ENCODE measurements at places on chromosomes 12 and 14. TPM values are rescaled to one million over a fixed set of nuclear protein-coding genes. Genes with fewer than 3 reads are reported as not detected.

LRTM2 gene
- not detected for total RNA-seq

- no peak for DNase-seq
Observed at GRCh38 chr14:100784523-100785337, 41.2 kb upstream of the MEG3 start.

LTBP2 gene
- 493 TPM for total RNA-seq

GRCh38 chr12:129071362-129071761 lies 218.1 kb downstream of the GLT1D1 start:
- DNase-seq = no peak

DNA sequence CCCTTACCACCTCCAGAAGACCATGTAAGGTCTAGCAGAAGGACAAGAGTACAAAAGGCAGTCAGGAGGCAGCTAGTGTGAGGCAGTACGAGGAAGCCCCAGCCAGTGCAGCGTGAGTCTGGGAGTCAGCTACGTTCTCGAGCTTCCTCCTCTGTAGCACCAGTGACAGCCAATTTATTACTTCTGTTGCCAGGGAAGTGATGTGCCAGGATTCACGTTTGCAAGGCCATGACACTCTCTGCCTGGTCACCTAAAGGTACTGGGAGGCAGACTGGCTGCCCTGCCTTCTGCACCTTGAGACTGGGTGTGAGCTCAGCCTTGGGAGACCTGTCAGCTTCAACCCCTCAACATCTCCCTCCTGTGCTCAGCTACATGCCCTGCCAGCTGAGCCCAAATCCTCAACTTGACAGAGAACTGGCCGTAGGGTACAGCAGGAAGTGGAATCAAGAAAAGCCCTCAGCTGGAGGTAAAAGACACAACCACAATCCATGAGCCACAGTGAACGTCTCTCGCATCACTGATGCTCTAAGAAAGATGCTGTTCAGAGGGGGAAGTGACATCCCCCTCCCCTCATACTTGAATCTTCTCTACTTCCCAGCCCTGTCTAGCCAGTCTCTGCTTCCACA lies 182.5 kb upstream of the RGS6 start:
- no peak for DNase-seq

DNA sequence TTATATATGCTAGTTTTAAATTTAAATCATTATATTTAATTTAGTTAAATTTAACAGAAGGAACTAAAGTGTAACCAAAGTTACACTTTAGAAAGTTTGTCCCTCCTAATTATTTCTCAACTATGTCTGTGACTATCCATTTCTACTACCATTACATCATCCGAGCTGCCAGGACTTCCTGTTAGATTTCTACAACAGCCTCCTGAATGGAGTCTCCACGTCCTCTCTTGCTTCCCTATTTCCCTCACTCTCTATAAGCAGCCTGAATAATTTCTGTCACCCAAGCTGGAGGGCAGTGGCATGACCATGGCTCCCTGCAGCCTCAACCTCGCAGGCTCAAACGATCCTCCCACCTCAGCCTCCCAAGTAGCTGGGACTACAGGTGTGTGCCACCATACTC lies 84.1 kb downstream of the TTC7B start:
- no peak for DNase-seq

- DNase-seq = peak; percentile 85
Observed at GRCh38 chr14:60721326-60722106, 2.6 kb downstream of the SIX4 start.
